NCI-H1092 (cell line): ENCODE measurements at places on chromosomes 7 and 10.

GRCh38 chr10:90856261-90856660 lies 1.6 kb downstream of the HTR7 start:
- DNase-seq = no peak

GRCh38 chr10:48214716-48215485 lies 59.6 kb downstream of the FRMPD2 start:
- DNase-seq = no peak

DNA sequence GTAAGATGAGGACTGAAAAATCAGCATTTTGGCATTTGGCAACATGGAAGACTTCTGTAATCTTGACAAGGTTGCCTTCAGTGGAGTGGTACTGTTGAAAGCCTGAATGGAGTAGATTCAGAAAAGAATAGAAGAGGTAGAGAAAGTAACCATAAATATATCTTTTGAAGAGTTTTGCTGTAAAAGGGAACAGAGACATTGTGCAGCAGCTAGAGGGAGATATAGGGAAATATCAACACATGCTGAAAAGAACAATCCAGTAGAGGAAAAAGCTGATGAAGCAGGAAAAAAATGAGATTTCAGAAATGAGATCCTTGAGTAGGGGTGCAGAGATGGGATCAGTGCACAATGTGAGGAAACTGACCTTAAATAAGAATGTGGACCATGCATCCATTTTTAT lies 60.0 kb downstream of the RAPGEF5 start:
- no peak for DNase-seq

DNA sequence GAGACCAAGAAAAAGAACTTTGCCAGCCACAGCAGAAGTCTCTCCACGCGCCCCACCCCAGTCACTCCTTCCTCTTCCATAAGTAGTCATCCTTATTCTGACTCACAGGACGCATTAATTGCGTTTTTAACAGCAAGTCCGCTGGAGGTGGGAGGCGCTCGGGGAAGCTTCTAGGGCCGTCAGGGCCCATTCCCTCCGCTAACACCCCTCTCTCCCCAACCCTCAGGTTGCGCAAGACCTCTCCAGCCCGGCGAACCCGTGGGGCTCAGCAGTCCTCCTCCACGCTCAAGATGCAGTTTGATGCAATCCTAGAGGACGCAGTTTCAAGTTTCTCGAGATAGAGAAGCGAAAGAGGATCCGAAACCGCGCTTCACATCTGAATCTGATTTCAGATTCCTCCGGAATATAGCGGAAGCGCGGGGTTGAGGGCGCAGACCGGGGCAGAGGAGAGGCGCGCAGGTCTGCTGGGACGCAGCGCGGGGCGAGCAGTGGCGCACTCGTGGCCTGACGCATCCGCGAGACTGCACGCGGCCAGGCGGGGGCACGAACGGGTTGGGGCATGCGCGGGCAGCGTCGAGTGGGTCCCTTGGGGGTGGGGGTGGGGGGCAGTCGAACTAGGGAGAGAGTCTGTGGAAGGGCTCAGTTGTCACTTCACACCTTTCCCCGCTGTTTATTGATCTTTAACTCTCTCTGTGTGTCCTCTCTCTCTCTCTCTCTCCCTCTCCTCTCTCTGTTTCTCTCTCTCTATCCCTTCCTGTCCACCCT lies 37.8 kb upstream of the PSAP start:
- peak; percentile 63 for DNase-seq

DNA sequence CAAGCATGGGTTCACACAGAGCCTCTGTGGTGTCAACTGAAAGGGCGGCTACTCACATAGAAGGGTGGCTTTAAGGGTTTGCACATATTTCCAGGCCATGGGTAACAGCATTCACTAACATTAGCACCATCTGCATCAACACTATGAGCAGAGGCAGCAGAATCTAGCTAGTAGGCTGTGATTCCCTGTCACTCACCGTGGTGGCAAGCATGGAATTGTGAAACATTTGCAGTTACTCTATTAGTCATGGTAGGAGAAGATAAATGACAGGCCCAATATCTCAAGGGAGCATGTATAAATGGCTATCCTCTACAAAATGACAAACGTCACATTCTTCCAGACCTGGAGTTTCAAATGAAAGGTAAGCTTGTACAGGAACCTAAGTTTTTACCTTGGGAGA lies 32.2 kb upstream of the CUBN start:
- no peak for DNase-seq

DNA sequence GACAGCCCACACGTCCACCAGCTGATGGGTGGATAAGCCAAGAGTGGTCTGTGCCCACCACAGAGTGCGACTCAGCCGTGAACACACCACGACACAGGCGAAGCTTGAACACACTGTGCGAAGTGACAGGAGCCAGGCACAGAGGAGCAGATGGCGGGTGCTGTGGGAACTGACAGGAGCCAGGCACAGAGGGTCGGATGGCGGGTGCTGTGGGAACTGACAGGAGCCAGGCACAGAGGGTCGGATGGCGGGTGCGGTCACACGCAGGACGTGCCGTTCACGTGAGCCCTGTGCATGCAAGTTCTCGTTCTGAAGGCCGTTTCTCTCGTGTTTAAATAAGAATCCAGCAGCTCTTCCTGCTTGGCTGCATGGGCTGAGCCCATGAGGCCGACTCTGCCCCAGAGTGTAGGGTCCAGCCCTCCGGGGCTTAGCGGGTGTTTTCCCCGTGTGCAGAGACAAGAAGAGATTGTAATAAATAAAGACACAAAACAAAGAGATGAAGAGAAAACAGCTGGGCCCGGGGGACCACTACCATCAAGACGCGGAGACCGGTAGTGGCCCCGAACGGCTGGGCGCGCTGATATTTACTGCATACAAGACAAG lies 5.9 kb upstream of the ADAP1 start:
- no peak for DNase-seq

GRCh38 chr10:133357285-133358161 lies at the start of gene FUOM:
Gene FUOM, minus strand, starts transcription at chr10:133358019. Its CDS starts 12 bp downstream, at chr10:133358007.
- no peak for DNase-seq

DNA sequence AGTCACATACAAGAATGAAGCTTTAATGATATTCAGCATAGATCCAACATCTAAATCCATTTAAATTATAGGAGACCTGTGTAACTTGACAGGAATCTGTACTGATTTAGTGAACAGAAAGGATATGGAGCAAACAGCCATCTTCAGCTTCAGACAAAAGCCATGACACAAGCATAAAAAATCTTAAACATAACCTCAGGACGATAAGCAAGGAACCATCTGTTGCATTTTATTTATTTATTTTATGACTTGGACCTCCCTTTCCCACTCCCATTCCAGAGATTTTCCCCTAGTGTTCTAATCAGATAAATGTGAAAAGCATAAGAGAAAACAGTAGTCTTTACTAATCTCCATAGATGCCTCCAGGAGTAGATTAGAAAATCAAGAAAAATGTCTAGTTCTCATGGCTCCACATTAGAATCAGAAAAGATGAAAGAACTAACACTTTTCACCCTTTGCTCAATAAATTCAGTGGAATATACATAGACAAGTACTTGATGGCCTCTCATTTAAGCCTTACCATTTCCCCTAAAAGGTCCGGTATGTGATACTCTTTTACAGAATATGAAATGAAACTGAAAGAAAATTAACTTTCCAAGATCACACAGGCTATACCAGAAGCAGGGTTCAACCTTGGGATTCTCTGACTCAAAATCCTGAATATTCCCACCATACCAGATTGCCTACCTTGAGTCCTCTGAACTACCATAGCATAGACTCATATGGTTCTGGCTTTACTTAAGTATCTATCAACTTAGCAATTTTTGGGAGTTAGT lies 15.2 kb downstream of the CACNA2D1 start:
- DNase-seq = no peak

GRCh38 chr7:106418094-106418493 lies 133.3 kb upstream of the NAMPT start:
- DNase-seq = no peak

DNA sequence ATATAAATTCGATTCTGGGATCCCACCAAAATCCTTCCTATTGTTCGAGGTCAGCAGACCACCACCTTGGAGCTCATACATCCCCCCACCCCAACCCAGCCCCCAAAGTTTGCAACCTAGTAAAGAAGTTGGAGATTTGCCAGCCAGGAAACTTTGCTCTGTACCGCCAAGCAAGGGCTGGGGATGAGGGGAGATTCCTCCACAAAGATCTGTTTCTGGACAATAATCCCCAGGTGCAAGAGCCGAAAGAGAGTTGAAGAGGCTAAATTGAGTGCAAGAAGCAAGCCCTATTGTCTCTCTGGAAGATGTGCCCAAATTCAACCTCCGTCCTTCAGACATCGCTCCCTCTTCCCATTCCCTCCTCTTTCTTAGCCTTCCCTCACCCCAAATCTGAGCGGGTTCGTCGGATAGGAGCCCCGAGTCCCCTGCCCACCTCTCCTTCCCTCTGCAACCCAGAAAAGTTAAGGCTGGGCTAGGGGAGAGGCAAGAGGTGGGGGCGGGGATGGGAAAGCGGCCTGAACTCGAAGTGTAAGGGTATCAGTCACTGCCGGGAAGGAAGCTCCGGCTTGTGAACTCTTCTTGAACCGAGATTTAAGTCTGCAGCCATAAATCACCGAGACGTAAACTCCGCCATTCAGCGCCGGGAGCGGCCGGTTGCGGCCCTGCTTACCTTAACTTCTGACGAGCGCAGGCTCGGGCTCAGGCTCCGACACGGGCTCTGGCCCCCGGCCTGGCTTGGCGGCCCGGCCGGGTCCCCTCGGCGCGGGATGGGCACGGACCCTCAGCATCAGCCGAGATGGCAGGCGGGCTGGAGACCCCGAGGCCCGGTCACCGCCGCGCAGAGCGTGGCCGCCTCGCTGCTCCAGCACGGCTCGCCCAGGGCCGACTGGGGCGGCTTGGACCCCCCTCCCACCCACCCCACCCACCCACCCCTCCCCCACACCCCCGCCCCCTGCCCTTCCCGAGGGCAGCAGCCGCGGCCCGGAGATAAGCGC lies 10.8 kb upstream of the HOXA2 start:
- no peak for DNase-seq

DNA sequence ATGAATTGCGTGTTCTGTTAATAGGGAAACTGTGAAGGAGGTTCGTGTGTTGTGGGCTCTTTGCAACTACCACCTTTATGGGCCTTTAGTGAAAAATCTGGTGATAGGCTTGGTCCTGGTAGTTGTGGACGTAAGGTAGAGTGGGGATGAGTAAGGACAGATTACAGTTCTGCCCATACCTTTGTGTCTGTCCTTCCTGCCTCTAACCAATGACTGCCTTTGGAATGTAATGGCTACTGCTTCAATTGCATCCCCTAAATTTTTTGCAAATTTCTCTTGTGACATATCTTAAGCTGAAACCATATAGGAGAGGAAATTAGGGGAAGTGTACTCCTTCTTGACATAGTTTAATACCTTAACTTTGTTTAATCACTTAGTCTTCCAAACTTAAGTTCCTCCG lies 82.3 kb downstream of the ADK start:
- no peak for DNase-seq

- no peak for DNase-seq
Measured at GRCh38 chr10:123303581-123304337, 149.6 kb downstream of the BUB3 start.

GRCh38 chr10:57699944-57700343 lies 567.8 kb downstream of the IPMK start:
- no peak for DNase-seq

DNA sequence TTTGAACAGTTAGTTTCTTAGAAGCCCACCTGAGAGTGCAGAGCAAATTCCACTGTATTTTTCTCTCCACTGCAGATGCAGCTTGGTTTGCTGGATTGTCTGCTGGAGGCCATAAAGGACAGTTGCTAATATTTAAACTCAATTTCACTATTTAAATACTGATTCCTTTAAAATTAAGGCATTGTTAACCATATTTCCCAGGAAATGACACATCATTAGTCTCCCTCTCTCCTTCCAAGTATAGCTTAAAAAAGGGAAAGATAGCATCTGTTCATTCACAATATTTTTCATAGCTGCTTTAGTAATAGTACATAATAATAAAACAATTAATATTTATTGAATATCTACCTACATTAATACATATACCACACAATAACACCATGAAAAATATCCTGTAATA lies 252.9 kb downstream of the HGF start:
- no peak for DNase-seq

GRCh38 chr7:69949122-69949521 lies 350.8 kb downstream of the AUTS2 start:
- no peak for DNase-seq

DNA sequence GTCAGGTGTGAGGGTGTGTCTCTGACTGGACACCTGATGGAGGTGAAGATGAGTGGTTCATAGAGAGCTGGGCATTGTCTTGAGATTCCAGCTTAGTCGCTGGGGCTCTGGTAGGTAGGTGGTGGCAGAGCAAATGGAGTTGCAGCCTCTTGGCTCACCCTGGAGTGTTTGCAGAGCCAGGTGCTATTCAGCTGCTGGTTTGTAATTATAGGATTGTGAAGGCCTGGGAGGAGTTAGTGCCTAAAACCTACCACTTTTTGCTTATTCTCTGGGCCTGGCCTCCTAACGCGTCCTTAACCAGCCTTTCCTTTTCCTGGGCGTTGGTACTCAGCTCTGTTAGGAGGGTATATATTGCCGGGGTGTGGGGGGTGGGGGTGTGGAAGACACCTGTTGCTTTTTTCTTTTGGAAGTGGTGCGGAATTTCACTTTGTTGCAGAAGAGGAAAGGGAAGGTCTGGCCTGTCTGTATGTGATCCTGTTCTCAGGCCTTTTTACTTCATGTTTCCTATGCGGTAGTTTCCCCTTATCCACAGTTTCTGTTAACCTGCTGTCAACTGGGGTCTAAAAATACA lies 3.2 kb downstream of the PPRC1 start:
- DNase-seq = no peak

DNA sequence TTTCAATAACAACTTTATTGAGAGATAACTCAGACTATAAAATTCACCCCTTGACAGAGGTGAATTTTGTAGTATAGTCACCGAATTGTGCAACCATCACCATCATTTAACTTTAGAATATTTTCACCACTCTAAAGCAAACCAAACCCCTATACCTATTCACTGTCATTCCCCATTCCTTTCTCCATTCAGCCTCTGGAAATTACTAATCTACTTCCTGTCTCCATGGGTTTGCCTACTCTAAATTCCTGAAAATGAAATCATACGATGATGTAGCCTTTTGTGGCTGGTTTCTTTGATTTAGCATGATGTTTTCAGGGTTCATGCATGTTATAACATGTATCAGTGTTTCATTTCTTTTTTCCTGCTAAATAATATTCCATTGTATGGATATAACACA lies 15.6 kb upstream of the LMTK2 start:
- no peak for DNase-seq
